ENCODE measurements at places on chromosomes 13 and 19. TPM values are rescaled to one million over a fixed set of nuclear protein-coding genes. Genes with fewer than 3 reads are reported as not detected.

KCNN4 gene
- total RNA-seq: 63.2 TPM

FOSB gene
- total RNA-seq: 13.9 TPM

CYP2S1 gene
- 27.1 TPM for total RNA-seq

TMC4 gene
- 1.6 TPM for total RNA-seq

IPO5 gene
- total RNA-seq: 80.6 TPM

ZNF99 gene
- not detected for total RNA-seq

CBLC gene
- not detected for total RNA-seq

DNAJC15 gene
- 0.11 TPM for total RNA-seq

NDFIP2 gene
- total RNA-seq: 25.0 TPM
